ENCODE measurements at places on chromosomes 7 and 10. TPM values are rescaled to one million over a fixed set of nuclear protein-coding genes. Genes with fewer than 3 reads are reported as not detected.

DNA sequence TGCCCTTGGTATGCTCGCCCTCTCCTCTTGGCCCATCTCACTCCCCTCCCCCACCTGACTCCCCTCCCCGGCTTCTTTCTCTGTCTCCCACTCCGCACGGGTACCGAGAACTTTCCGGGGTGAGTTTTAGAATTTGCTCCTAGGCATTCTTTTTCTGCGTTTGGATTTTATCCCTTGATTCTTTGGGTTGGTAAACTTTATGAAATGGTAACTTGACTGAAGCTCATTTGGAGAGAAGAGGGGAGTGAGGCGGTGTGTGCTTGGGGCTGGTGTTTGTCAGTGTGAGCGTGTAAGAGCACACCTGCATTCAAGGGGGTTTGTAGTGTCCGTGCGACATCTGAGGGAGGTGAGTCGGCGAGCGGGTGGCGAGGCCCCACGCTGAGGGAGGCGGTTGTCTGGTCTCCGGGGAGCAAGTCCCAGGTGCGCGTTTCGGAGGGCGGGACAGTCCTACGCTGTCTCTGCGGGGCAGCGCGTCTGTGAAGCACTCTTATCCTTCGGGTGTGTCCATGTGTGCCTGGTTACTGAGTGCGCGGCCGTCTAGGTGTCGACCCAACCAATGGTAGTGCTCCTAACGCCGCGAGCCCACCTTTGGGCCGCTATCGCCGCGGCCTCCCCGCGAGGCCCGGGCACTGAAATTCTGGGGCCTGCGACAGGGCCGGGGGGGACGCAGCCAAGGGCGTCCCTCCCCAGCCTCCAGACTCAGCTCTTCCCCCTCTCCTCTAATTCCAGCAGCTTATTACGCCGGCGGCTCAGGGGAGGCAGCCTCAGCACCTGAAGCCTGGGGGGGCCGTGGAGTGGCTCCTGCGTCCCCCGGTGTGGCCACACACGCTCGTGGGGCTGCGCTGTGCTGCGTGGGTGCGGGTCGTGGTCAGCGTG lies 2.6 kb upstream of the ZNF503 start:
- no peak for DNase-seq

GRCh38 chr10:124416733-124417132 lies 2.0 kb downstream of the OAT start:
- DNase-seq, result no peak

DNA sequence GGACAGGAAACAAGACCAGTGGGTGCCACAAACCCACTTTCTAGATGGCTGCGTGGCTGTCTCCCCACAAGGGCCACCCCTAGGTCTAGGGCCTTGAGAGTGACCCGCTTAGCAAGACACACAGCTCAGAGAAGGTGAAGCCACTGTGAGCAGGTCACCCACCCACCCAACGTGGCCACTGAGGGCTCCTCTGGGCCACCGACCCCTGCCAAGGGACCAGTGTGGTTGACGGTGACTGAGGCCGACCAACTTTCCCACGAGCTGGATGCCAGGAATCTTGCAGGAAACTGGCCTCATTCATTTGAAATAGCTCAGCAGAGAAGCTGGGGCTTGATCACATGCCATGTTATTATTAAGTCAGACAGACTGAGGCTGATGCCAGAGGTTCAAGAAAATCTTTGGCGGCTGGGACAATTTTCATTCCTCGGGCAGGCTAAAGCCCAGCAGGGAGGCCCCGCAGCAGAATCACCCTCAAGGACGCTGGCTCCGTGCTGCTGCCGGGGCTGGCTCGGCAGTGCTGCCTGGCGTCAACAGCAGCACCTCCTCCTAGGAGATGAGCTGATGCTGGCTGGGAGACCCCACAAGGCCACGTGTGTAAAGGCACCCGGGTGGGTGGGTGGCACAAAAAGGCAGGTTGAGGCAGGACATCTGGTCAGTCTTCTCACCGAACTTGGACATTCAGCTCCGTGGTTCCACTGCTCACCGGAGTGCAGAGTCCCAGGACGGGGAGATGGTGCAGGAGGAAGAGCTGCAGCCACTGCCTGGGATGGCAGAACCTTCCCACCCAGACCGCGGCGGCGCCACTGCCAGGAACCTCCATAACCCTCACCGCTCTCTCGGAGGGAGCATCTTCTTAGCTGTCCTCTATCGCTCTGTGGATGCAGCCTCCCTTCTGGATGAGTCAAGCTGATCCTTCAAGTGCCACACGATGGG lies 57.8 kb downstream of the ZRANB1 start:
- no peak for DNase-seq

DNA sequence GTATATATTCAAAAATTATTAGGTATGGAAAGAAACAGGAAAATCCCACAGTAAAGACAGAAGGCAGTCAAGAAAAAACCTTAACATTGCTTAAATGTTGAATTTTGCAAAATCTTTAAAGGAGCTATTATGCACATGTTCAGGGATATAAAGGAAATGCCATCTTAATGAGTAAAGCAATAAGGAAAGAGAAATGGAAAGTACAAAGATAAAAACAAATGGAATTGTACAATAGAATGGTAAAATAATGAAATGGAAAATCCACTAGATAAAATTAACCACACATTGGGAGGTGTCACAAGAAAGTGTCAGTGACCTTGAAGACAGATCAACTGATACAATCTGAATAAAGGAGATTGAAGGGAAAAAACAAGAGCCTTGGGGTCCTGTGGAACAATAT lies 82.0 kb downstream of the KIF20B start:
- DNase-seq, result no peak

PRSS37 gene
- not detected for total RNA-seq

DNA sequence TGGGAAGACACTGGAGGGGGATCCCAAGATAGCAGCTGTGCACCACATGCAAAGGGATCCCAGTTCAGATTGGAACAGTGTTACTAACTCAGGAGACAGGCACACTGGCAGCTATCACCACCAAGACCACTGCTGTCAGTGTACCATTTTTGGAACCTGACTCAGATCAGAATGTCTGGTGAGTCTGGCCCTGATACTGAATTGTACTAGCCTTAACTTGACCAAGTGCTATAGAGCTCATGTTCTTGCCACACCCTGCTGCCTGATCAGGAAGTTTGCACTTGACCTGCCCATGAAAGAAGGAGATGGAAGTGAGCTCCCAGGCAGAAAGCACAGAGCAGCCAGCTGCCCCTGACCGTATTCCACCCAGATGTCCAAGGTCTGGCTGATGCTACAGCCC lies 4.8 kb upstream of the PRRT4 start:
- DNase-seq, result no peak

TAS2R41 gene
- total RNA-seq, result not detected

GRCh38 chr10:73039635-73040034 lies 57.0 kb downstream of the P4HA1 start:
- DNase-seq, result no peak

STK32C gene
- total RNA-seq, result 17.3 TPM

PON1 gene
- total RNA-seq, result not detected

ANXA8L1 gene
- not detected for total RNA-seq

GRCh38 chr10:119616882-119617570 lies 20.3 kb upstream of the TIAL1 start:
- no peak for DNase-seq

SPDYE2B gene
- total RNA-seq, result not detected

GRCh38 chr7:28176174-28176573 lies 4.4 kb downstream of the JAZF1 start:
- DNase-seq, result no peak

- DNase-seq, result peak; percentile 88
These were observed at the start of gene CSGALNACT2 for GRCh38 chr10:43138021-43138756. Gene CSGALNACT2 (plus strand): TSS chr10:43138445. CDS start chr10:43155150, 16,705 bp downstream.

GRCh38 chr7:21898265-21898930 lies 47.3 kb downstream of the CDCA7L start:
- DNase-seq, result no peak

GNAI1 gene
- 7.5 TPM for total RNA-seq

DNA sequence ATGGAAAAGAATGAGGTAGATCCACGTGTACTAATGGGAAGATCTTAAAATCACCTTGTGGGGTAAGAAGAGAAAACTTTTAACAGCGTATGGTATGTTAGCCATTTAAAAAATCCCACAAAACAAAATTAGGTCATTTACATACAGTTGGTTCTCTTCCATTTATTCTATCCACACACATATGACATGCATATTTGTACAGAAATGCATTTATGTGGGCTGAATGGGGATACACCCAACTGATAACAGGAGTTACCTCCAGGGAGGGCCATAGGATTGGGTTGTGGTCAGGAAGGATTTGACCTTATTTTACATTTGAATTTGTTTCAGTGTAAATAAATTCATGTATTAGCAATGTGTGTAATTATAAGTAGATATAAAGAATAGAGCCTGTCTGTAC lies 71.5 kb downstream of the MCMBP start:
- no peak for DNase-seq

DNA sequence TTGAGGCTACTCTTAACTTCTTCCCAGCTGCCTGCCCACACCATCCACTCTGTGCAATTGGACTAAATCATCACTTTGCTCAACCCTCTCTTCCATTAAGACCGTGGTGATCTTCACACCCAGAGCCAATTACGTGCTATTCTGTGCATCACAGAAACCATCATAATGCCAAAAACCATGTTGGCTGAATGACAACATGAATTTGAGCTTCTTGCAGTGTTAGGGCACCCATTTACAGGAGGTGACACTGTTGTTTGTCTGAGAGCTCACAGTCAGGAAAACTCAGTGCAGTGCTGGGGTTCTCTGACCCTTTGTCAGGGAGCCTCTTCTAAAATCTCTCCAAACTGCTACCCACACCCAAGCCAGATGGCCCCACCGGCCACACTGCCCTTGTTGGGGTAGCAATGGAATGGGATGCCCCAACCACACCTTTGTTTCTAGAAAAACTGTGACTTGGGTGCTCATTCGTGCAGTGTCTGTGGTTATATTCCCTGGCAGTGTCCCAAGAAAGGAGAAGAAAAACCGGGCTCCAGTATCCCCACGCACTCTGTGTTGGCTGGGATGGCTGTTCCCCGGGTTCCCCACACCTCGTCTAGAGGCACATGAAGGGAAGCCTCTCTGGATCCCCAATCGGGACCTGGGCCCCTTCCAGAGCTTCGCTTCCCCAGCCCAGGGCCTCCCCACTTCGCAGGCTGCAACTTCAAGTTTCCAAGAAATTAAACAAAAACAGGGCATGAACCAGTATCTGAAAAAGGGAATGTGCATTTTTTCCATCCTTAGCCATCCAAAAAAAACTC lies 2.0 kb upstream of the TNS3 start:
- no peak for DNase-seq

HMX3 gene
- not detected for total RNA-seq

NKX2-3 gene
- not detected for total RNA-seq

DNA sequence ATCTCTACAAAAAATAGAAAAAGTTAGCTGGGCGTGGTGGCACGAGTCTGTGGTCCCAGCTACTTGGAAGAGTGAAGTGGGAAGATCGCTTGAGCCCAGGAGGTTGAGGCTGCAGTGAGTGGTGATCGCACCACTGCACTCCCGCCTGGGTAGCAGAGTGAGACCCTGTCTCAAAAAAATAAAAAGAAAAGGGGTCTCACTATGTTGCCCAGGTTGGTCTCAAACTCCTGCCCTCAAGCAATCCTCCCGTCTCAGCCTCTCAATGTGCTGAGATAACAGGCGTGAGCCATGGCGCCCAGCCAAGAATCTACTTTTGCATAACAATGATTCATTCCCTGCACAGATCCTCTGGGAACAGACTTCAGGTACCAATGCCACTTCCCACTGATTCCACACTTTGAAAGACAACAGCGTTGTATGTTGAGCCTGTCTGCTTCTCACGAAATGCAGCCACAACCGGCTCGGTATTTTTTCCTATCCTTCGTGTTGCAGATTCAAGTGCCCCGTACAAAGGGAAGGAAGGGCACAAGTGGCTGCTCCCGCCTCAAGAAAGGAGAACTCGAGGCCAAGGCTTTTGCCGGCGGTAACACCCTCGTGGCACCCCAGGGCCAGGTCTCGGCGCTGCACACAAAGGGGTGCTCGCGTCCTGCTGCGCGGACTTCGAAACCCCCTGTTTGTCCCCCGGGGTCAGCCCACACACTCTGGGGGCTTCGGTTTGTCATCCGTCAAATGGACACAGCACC lies 745 bp downstream of the DAGLB start:
- DNase-seq, result peak; percentile 21

SPDYE16 gene
- total RNA-seq, result 0.14 TPM

DNA sequence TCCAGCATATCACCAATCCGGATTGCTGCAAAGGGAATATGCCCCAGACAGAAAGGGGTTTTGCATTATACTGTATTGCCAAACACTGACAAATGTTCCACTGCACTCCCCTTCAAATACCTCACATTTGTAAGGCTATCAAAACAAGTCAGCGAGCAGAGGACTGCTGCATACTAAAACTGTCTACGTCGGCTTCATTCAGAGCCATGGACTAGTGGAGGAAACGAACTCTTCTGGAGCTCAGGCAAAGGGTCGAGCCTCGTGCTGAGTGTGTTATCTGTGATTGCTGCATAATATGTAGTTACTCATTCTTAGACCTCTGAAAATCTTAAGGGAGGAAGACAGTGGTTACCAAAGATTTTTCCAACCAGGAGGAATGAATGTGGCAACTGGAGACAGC lies 200.2 kb downstream of the DYNC1I1 start:
- DNase-seq, result no peak

TNPO3 gene
- total RNA-seq, result 53.3 TPM

PPP1R17 gene
- total RNA-seq, result not detected

GRCh38 chr10:89390476-89391225 lies 1.8 kb upstream of the IFIT1 start:
- no peak for DNase-seq

DNA sequence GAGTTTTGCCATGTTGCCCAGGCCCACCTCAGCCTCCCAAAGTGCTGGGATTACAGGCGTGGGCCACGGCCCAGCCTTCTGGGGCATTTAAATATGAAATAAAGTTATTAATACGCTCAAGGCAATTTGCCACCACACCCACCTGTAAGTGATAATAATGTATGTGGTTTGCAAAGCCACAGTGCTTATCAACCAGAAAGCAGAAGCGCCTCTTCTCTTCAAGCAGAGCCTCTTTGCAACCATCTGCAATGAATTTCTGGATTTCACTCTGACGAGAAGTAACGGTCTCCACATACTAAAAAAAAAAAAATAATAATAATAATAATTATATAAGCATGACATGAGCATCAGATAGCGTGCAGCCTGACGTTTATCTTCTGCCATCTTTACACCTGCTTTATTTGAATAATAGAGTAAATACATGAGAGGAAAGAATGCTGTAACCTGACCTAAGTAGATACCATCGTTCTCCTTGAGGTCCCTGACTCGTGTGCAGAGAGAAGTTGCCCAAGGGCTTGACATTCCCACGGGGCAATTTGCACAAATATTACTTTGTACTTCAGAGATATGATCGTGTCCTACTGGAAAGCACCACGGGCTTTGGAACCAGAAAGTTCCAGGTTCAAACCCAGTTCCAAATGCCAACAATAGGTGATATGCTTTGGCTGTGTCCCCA lies 34.0 kb downstream of the BRI3 start:
- no peak for DNase-seq

OLAH gene
- not detected for total RNA-seq

- no peak for DNase-seq
These were observed 4.7 kb downstream of the TMEM120A start for GRCh38 chr7:75989500-75990388.

- no peak for DNase-seq
These were observed 50.3 kb upstream of the BMS1 start for GRCh38 chr10:42732266-42732665.

DNA sequence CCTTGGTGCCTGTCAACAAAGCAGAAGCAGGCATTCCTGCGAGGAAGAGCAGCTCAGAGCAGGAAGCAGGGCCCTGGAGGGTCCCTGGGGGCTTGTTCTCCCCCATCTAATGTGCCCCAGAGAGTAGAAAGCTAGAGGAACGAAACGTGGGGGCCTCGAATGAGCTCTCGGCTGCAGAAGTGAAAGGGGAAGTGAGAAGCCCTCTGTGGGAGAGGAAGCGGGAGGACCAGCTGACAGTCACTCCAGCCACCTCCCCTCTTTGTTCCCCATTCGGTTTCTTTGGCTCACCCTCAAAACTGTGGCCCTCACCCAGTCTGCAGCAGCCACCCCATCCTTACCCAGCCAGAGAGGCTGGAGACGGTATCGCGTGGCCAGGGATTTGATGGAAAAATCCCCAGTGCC lies 25.0 kb downstream of the C10orf105 start:
- peak; percentile 23 for DNase-seq

Measured in activated T-helper 2 cell treated with anti-CD3 and anti-CD28 coated beads, Interferon-gamma antibody, Interleukin-2, Interleukin-4, amounts not matched to agents 10 μg/mL and 5 μg/mL and 100 μg/mL, durations not matched to agents 14 hours and 24 hours and 36 hours (primary cell).